ENCODE measurements at places on chromosomes 12 and 14.

GRCh38 chr14:56044196-56044595 is 74.0 kb upstream of the PELI2 start:
- DNase-seq: no peak

- DNase-seq: no peak
Observed at GRCh38 chr12:30757316-30757715, 2.6 kb upstream of the CAPRIN2 start.

- DNase-seq: peak; percentile 81
Observed at GRCh38 chr14:68688872-68689371, 103.9 kb downstream of the ZFP36L1 start.

GRCh38 chr12:59168647-59169046 is 248.3 kb upstream of the LRIG3 start:
- no peak for DNase-seq

DNA sequence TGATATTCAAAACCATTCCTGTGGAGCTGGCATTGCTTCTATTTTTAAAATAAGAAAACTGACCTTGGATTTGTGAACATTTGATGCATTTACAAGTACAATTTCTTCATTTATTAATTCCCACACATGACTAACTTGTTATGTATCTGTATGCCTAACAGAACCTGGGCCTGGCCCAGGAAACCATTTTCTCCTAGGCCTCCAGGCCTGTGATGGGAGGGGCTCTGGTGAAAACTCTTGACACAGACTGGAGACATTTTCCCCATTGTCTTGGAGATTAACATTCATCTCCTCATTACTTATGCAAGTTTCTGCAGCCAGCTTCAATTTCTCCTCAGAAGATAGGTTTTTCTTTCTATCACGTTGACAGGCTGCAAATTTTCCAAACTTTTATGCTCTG is 42.0 kb downstream of the GLIPR1L2 start:
- DNase-seq: peak; percentile 44

- DNase-seq: no peak
Observed at GRCh38 chr12:71646512-71646911, 17.1 kb downstream of the ZFC3H1 start.

DNA sequence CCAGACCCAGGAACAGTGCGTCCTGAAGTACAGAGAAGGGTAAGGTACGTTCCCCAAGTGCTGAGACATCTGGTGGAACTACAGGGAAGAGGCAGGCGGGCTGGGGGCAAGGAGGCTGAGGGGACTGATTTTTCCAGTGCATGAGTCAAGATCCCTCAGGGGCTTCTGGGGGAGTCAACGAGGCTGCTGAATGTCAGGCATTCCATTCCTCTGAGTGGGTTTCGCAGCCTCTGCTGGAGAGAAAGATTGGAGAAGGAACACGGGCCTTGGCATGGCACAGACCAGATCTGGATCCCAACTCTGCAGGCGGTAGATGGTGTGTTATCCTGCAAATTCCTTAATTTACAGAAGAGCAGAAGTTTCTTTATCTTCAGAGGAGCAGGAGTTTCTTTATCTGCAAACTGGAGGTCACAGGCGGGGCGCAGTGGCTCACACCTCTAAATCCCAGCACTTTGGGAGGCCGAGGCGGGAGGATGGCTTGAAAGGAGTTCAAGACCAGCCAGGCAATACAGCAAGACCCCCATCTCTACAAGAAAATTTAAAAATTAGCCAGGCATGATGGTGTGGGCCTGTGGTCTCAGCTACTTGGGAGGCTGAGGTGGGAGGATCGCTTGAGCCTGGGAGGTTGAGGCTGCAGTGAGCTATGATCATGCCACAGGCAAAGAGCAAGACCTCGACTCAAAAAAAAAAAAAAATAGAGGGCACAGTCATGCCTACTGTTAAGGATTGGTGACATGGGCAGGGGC is 132.6 kb upstream of the MAP1LC3B2 start:
- peak; percentile 99 for DNase-seq

- no peak for DNase-seq
Observed at GRCh38 chr14:20416223-20416622, 2.9 kb upstream of the TEP1 start.

DNA sequence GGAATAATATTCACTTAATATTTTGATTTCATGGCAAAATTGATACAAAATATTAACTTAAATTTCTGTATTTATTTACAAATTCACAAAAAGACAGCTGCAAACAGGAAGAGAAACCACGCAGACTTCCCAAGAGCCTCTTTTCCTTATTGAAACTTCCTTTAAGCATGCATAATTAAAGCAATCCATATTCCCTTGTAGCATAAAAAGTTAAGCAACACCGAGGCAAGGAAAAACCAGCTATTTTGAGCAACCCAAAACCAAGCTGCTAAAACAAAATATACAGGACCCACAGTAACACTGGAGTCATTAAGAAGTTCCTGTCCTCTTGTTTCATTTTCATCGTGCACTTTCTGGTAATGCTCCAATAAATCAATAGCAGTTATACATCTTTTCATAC is 58.0 kb downstream of the EEA1 start:
- no peak for DNase-seq

DNA sequence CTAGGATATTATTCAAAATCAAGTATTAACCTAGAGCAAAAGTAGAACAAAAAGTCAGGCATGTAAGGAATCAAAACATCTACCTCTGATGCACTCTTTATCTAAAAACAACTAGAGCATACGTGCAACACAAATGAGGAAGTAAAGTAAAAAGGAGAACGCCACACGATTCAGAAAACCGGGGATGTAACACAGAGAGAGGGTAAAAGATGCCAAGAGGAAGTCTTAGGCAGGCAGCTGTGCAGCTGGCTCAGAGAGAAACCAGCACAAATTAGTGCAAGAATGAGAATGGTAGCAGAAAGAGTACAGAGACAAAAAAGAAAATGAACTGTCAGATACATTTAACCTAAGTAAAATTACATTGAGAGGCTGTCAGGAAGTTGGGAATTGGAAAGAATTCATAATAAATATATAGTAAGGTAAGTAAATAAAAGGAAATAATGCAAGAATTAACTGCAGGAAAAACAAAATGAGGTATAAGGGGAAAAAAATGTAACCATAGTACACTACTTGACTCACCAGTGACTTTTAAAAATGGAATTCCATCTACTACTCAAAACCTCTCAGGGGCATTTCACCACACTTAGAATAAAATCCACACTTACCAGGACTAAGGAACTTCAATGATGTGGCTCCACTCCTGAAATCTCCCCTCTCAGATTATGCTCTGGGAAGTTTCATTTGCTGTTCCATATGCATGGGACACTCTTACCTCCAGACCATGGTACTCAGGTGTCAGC is 17.1 kb downstream of the BCAT1 start:
- DNase-seq: peak; percentile 22

- no peak for DNase-seq
Observed at GRCh38 chr12:84856156-84856900, 56.3 kb downstream of the SLC6A15 start.

DNA sequence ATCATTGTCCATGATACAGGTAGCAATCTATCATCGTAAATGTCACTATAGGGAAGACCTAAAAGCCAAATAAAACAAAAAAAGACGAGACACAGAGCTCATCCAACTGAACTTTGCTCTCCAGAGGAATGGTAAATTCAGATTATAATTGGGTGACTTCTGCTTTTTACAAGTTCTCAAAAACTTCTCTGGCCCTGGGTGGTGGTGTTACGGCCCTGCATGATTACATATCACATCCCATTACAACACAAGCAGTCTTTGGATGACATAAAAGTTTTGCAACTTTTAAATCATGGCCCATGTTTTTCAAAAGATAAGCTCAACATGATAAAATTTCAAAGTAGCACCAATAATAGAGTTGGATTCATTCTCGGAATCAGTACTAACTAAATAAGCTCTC is 299.6 kb downstream of the DIO2 start:
- DNase-seq: no peak

- DNase-seq: no peak
Observed at GRCh38 chr14:33781236-33781635, 169.6 kb downstream of the EGLN3 start.

DNA sequence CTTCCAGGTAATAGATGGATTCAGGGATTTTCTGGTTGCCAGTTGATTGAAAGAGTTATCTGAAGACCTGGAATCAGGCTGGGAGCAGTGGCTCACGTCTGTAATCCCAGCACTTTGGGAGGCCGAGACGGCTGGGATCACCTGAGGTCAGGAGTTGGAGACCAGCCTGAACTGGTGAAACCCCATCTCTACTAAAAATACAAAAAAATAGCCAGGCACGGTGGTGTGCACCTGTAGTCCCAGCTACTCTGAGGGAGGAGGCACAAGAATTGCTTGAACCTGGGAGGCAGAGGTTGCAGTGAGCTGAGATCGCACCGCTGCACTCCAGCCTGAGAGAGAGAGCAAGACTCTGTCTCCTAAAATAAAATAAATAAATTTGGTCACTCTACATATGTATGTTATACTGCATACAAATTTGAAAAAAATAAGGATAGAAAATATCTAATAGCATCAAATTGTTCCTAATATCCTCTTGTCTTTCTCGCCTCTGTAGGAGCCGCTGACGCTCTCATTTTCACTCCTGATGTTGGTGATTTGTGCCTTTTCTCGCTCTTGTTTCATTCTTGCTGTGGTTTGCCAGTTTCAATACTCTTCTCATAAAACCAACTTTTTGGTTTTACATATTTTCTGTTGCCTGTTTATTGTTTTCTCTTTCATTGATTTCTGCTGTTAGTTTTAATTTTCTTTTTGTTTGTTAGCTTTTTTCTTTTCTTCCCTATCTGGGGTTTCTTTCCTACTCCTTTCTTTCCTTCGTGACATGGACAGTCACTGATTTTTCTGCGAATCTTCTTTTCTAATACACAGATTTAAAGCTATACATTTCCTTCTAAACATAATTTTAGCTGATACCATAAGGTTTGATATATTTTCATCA is 23.8 kb upstream of the PLD4 start:
- DNase-seq: no peak

DNA sequence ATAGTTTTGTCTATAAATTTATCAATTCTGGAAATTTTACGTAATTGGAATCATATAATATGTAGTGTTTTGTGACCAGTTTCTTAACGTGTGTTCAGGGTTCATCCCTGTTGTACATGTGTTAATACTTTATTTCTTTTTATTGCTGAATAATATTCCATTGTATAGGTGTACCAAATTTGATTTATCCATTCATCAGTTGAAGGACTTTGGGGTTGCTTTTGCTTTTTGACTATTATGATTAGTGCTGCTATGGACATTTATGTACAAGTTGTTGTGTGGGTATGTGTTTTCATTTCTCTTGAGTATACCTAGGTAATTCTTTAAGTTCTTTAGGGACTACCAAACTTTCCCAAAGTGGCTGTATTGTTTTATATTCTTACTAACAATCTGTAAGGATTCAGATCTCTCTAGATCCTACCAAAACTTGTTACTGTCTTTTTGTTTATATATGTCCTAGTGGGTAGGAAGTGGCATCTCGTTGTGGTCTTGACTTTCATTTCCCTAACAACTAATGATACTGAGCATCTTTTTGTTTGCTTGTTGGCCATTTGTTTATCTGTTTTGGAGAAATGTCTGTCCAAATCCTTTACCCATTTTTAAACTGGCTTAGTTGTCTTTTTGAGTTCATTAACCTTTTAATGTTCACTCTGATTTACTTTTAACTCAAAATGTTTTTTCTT is 14.9 kb downstream of the VRK1 start:
- no peak for DNase-seq

DNA sequence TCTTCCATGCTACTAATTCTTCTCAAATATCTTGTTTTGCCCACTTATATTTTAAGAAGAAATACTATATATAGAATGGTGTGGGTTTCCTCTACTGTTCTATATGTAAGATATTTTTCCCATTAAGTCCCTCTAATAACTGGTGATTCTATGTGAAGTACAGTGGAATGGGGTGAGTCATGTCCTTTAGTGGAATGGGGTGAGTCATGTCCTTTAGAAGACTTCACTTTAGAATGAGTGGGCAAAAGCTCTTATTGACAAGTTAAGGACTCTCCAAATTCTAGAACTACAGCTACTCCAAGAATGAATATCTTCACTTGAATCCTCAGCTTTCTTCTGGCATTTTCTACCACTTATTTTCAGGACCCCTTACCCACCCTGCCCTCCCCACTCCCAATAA is 349.9 kb downstream of the ETNK1 start:
- DNase-seq: peak; percentile 86

GRCh38 chr12:104514092-104514810 is 57.5 kb downstream of the CHST11 start:
- no peak for DNase-seq

DNA sequence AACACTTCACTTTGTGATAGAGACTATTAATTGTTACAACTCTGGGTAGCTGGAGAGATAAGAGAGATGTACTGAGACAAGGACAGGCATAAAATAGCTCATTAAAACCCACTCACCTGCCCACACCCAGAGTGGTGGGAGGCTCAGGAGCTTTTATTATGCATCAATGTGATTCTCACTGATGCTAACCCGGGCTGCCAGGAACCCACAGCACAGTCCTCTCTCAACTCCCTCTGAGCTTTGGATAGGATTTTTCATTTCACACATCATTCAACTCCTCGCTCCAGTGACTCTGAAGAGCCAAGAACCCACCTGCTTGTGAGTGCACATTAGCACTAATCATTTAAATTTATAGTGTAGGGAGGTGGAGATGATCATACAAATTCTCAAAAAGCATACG is 827.9 kb downstream of the FLRT2 start:
- DNase-seq: no peak

- peak; percentile 90 for DNase-seq
Observed at GRCh38 chr12:107349008-107349747, 255.8 kb upstream of the CRY1 start.

DNA sequence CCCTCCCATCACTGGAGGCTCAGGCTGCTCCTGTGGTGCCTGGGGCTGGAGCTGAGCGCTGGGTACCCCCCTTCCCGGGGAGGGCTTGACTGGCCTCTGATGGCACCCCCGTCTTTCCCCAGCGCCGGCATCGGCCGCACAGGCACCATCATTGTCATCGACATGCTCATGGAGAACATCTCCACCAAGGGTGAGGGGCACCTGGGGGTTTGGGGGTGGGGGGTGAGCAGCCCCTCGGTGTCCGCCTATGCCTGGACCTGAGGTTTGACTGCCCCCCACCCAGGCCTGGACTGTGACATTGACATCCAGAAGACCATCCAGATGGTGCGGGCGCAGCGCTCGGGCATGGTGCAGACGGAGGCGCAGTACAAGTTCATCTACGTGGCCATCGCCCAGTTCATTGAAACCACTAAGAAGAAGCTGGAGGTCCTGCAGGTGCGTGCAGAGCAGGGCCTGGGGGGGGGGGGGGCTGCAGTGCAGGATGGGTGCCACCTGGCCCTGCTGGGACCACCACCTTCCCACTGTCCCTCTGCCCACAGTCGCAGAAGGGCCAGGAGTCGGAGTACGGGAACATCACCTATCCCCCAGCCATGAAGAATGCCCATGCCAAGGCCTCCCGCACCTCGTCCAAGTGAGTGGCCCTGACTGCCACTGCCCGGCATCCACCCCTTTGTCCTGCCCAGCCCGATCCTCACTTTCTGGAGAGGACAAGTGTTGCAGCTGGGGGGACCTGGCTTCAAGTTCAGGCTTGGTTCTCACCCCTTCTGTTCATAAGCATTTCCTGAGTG is 8.8 kb downstream of the PTPN6 start:
- no peak for DNase-seq
